Trophoblast cell (in vitro differentiated cells and primary cell): ENCODE measurements at places on chromosomes 7 and 10.
A peak's percentile ranks its signal among the peaks of the same experiment; 100 is the strongest.

- DNase-seq = no peak
These were observed 23.7 kb upstream of the RASSF4 start for GRCh38 chr10:44935966-44936295.

DNA sequence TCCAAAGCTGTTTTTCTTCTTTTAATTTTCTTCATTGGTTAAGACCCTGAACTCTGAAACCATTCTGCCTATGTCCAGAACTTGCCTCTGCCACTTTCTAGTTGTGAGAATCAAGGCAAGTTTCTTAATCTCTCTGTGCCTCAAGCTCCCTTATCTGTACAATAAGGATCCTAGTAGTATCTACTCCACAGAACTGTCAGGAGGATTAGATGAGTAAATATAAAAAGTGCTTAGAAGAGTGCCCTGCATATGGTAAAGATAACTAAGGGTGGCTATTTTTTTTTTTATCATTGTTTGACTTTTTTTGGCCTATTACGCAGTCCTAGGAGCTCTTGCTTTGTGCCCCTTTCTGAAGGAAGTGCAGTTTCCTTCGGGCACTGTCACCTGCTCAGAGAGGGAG is 46.4 kb upstream of the RAPGEF5 start:
- no peak for DNase-seq

DNA sequence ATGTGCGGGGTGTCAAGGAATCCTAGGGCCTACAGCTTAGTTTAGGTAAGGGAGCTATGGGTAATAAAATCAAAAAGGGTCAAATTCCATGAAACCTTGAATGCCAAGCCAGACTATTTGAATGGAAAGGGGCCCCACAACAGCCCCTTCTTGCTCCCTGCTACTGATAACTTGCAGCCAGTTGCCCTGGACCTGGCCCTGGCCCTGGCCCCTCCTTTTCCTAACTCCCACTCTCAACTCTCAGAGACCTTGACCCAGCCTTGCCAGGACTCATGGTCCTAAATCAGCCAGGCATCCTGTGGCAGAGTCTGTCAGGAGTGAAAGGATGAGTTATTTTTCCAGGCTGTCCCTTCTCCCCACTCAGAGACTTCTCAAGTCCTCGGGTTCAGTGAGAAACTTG is 5.9 kb downstream of the KCNIP2 start:
- no peak for DNase-seq

GRCh38 chr10:63692220-63692896 is 171.2 kb downstream of the REEP3 start:
- no peak for DNase-seq

DNA sequence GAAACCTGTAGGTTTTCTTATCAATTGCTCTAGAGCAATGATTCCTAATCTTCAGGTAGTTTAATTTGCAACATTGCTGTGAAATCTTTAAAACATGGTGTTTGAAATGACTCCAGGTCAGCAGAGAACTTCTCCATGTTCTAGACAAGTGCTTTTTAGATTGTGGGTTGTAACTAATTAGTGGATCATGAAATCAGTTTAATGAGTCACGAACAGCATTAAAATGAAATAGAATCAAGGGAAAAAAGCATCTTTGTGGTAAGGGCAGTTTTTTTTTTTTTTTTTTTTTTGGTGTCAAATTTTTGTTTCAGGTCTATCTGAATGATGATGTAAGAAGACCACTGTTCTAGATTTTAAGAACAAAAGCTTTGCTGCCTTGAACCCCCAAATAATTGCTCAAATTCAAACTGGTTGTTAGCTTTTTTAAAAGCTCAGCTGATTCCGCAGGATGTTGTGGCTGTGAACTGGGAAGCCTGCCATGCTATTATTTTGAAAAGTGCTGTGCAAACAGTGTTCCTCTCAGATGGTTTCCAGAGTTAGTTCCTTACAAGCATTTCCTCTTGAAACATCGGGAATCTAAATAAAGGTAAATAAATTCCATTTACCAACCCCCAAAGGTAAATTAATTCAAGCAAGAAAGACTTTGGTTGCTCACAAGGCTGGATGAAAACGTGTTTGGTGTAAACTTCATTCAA is 13.1 kb upstream of the PDK4 start:
- DNase-seq = no peak

GRCh38 chr7:40579401-40579800 is 444.6 kb downstream of the SUGCT start:
- DNase-seq = no peak

DNA sequence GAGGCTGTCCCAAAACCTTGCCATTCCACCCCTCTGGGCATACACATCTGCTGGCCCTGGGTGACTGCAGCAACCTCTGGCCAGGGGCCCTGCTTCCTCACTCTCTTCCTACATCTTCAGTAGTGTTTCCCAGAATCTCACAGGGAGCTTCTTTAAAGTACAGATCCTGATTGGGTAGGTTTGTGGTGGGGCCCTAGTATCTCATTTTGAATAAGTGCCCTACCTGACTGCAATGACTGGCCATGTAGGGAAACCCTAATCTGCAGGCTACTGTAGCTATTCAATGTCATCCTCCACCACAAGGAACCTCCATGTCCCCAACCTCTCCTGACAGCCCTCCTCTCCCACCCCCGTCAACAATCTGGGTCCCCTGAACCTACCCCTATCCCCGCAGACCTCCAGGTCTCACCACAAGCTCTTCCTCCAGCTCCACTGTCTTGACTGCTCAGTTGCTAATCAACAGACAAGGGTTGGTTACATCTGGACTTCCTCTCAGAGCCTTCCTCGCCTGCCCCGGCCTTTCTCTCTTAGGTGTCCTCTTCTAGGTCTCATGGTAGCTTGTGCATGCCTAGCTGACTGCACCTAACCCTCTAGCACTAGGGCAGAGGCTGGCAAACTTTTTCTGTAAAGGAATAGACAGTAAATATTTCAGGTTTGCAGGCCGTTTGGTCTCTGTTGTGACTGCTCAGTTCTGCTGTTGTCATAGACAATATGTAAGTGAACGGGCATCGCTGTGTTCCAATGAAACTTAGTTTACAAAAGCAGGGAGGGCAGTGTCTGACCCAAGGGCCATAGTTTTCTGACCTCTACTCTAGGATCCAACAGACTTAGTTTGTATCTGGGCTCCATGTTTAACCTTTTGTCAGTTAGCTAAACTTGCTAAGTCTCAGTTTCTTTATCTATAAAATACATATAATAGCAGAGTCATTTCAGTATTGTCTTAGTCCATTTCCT is 121.1 kb downstream of the AOAH start:
- no peak for DNase-seq

DNA sequence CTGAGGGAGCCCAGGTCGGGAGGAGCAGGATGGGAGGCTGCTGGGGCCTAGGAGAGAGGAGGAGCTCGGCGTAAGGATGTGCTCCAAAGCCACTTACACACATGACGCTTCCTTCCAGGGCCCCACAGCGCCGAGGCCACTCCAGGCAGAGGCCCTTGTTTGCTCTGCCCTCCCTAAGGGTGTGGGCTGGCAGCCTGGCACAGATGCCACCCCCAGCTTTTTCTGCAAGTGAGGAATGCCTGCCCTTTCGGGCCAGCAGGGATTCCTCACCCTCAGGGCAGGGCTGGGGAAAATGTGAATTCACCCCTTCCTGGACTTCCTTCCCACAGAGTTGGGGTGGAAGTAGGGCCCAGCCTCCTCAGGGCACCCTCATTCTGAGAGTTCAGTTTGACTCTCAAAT is 5.6 kb upstream of the AQP1 start:
- DNase-seq = no peak

- DNase-seq = no peak
These were observed 279.8 kb downstream of the KCNMA1 start for GRCh38 chr10:77357611-77358310.

DNA sequence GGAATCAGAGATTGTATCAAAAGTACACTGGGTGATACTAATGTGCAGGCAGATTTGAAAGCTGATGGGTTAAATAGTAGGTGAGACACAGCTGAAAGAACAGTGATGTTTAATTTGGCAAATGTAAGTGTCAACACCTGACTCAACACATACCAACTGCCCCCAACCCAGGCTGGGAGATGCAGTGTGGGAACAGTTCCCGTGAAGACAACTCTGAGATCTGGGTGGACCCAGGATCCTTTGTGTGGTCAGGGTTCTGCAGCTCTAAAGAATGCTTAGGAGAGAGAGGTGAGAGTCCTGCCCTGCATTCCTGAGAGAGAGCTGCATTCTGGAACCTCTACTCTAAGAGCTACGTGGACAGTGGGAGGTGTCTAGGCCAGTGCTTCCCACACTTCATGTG is 479.7 kb downstream of the RPS24 start:
- DNase-seq = peak; percentile 34

DNA sequence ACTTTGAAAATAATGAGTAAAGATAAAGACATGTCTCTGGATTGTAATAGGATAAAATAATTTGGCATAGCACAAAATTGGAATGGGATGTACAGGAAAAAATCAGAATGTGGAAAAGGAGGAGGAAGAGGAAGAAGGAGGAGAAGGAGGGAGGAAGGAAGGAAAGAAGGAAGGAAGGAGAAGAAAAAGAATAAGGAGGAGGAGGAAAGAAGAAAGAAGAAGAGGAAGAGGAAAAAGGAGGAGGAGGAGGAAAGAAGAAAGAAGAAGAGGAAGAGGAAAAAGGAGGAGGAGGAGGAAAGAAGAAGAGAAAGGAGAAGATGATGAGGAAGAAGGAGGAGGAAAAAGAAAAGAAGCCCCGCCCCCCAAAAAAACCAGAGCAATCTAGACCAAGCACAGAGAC is 95.9 kb downstream of the ST8SIA6 start:
- DNase-seq = no peak

GRCh38 chr7:119964788-119965542 is 308.0 kb upstream of the KCND2 start:
- DNase-seq = no peak

DNA sequence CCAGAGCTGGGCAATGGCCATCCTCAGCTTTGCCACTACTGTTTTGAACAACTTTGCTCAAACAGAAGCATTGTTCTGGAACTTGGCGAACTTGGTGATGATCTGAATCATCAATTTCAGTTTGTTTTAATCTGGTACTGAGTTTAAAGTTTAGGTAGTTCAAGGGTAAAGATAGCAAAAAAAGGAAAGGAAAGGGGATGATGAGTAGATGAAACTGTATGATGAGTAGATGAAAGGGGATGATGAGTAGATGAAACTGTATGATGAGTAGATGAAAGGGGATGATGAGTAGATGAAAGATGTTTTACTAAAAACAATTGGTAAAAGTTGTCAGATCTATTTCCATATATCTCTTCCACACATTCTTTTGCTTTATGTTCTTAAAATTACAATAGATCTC is 737.0 kb downstream of the LRMDA start:
- DNase-seq = no peak

DNA sequence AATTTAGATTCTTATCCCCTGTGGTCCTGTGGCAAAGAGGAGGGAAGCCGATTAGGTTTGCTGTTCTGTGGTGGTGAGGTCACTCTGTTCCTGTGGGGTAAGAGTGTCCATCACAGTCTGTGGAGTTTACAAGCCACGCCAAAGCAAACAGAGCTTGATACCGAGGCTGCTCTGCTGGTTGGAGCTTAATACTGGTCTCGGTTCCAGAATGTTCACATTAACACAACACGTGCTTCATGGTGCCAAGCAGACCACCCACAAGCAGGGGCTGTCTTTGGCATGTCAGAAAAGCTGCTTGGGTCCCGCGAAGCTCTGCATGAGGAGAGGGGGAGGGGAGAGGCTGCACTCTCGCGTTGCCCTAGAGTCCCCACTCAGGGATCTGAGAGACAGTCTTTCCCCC is 47.5 kb downstream of the DNAJB6 start:
- no peak for DNase-seq

DNA sequence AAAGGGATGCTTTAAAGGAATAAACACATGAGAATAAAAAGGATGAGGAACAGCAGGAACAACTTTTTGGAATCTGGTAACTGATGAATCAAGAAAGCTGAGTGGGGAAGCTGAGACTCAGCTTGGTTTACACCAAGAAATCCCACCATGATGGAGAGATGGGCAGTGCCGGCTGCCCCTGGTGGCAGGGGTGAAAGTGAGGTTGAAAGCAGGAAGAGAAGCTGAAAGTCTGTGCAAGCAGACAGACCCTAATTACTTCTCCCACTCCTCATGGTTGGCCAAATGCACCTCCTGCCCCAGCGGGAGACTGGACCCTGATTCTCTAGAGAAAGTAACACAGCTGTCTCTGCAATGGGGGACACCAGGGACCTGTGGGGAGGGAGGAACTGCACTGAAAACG is 57.6 kb upstream of the NANOS1 start:
- no peak for DNase-seq

GRCh38 chr10:59885430-59886134 is 20.8 kb downstream of the CCDC6 start:
- DNase-seq = no peak

GRCh38 chr7:24866004-24866615 is 108.8 kb upstream of the GSDME start:
- no peak for DNase-seq

- no peak for DNase-seq
These were observed 377.6 kb downstream of the DNAJB6 start for GRCh38 chr7:157714166-157715070.

DNA sequence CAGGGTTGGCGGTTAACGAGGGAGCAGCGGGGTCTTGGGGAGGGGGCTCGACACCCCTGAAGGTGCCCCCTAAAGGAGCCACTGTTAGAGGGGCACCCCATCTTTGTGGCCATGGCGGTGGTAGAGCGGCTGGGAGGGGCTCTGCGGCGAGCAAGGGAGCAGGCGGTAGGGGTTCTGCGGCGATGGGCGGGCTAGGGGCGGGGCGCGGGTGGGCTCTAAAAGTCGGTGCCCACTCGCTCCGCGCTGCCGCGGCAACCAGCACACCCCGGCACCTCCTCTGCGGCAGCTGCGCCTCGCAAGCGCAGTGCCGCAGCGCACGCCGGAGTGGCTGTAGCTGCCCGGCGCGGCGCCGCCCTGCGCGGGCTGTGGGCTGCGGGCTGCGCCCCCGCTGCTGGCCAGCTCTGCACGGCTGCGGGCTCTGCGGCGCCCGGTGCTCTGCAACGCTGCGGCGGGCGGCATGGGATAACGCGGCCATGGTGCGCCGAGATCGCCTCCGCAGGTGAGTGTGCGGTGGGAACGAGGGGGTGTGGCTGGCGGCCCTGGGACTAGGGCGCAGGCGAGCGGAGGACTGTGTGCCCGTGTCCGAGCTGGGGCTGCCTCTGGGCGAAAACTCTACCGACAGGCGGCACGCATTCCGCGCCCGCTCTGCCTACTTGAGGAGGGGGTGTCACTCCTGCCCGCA is at the start of gene MEST:
Gene MEST (plus strand): TSS at position 245 of the 682 bp plus-strand sequence. CDS start 229 bp downstream, at position 474.
- DNase-seq = peak; percentile 3

DNA sequence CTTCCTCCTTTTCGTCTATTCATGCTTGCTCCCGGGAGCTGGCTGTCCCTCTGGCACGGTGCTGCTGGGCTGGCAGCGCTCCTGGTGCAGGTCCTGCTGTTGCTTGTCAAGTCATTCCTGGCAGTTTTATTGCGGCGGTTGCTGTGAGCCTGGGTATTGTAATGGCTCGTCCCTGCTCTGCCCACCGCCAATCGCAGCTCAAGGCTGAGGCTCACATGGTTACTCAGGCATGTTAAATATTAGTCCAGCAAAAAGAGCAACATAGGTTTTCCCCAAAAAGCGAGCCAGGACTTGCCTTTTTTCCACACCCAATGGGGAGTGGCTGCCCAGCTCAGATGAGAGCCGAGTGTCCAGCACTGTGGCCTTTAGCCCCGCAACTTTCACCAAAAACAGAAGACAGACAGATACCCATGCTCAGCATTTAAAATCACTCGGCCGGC is 492.9 kb upstream of the FOXK1 start:
- peak; percentile 47 for DNase-seq
